ENCODE measurements at places on chromosomes 2 and 18.

DNA sequence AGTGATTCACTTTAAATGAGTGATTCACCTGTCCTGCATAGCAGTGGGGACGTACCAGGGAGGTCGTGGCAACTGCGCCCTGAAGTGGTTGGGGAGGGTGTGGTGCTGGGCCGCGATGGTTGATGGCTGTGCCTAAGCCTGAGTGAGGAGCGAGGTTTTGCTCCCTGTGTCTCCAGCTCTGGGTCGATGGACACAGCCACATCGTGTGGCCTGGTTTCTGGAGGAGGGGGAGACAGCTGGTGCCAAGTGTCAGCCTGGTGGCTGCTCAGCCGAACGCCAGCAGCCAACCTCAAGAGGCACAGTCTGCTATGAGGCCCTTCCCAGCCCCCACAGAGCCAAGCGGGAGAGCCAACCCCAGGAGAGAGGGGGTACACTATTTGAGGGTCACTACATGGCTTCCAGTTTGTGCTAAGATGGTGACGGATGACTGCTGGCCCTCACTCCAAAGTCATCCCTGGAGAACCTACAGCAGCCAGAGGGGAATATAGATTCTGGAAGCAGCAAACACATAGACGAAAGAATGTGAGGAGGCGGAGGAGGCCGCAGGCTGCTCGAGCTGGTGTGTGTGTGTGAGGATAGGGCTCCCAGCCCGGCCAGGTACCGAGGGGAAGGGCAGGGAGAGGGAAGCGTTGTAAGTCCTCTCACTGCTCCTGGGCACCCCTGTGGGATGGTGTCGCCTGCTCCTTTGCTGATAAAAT is 58.6 kb upstream of the OTOF start:
- no peak for DNase-seq

DNA sequence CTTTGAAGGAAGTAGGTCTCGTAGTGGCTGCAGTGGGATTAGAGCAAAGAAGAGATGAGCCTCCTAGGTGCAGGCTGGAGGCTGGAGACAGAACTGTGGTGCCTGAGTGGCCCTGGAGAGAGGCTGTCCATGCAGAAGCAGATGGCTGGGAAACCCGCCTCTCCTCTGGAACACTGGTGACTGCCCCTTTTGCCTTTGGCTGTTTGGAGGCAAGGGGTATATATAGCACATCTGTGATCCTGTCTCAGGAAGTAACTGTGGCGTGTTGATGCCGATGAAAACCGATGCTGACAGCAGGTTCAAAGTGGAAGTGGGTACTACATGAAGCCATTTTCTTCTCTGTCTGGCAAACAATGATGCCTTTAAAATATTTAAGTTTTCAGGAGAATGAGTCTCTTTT is 43.5 kb downstream of the SLC9A2 start:
- no peak for DNase-seq

GRCh38 chr2:59019566-59020159 is 778.5 kb upstream of the FANCL start:
- no peak for DNase-seq

GRCh38 chr2:74877781-74878433 is 44.0 kb downstream of the HK2 start:
- DNase-seq: no peak

- DNase-seq: no peak
These were observed 249.2 kb upstream of the GCFC2 start for GRCh38 chr2:75959724-75960471.

DNA sequence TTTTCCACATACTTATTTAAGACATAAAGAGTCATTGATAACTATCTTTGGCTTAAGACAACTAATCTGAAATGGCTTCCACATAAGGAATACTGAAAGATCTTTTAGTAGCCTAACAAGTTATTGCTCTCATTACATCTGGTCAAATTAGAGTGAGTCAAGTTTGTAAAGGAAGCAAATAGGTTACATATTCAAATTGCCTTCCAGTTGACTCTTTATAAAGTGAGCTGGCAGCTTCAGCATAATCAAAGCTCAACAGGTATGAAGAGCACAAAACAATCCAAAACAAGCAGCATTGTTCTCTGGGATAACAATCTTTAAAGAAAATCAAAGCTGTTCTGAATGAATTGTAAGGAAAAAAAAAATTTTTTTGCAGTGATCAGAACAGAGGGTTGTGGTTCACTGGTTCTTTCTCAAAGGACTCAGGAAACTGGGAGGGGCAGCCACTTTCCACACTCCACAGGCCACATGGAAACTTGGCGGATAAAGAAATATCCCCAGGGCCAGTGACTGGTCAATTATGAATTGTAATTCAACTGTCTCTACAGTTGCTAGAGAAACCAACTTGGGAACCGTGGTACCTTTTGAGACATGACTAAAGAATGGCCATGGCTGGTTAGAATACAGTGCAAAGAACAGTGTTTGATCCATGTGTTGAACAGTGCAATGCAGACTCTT is 369.3 kb upstream of the KCNH7 start:
- DNase-seq: peak; percentile 10

DNA sequence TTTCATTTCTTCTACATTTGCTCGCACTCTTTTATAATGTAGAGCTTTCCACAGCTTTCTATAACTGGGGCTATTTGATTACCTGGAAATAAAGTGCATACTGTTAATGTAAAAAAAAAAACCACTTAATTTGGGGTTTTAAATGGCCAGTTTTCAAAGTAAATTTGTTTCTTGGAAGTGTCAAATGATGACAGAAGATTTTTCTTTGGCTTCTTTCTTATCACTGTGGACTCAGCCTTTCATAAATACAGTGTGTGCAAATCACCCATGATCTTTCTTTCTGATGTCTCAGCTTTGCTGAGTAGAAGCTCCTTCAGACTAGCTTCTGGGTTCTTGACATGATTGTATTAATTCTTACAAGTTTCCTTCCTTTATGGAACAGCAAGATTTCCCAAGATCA is 525.6 kb downstream of the PARD3B start:
- DNase-seq: no peak

- DNase-seq: peak; percentile 17
These were observed 31.5 kb upstream of the PTPRM start for GRCh38 chr18:7535436-7536205.

DNA sequence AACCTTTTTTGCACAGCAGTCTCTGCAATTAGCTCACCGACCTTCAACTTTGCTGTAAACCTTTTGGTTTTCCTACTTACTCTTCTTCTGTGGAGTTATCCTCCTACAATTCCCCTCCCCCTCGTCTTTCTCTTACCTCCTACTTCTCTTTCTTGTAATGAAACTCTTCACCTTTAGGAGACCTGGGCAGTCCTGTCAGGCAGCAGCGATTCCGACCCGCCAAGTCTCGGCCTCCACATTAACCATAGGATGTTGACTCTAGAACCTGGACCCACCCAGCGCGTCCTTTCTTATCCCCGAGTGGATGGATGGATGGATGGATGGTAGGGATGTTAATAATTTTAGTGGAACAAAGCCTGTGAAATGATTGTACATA is 8.3 kb downstream of the TBR1 start:
- DNase-seq: no peak
